Activated CD8-positive, alpha-beta memory T cell treated with anti-CD3 and anti-CD28 coated beads, Interleukin-2, amount 50 U/mL, for 4 hours (primary cell): ENCODE measurements at places on chromosomes 12 and 14.

DNA sequence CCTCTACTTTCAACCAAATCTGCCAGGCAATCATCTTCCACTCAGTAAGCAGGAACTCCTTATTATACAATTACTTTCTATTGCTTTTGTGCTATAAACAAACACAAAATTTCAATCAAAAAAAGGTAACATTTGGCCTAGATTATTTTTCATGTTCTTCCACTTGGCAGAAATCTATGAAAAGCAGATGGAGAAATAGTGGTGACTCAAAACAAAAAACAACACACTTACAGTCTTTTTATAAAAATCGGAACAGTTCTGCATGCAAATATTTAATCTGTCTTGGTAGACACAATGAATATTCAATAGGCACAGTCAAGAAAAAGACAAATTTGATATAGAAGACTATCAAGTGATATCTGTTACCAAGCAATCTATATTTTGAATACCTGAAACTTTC lies 376.8 kb downstream of the RPS29 start:
- no peak for DNase-seq

DNA sequence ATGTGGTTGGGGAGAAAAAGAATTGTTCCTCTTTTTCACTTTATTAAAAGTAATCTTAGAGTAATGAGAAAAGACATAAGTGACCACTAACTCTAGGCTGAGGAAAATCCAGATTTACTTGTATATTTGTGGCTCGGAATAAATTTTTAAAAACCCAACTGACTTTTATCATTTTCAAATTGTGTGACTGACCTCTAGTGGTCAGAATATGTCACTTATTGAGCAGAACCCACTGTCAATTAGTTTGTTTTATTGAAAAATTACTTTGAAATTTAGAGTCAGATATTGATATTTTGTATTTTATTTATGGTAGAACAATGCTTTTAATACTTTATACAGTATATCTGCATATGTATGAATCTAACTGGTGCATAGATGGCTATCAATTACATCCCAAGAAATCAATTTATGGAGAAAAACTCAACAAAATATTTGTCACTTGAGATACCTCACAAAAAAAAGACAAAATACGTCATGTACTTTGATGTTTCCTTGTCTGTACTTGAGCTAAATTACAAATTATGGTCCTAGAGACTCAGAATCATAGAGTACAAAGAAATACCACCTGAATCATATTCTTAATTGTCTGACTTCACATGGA lies 229.4 kb downstream of the CNTN1 start:
- DNase-seq, result no peak

DNA sequence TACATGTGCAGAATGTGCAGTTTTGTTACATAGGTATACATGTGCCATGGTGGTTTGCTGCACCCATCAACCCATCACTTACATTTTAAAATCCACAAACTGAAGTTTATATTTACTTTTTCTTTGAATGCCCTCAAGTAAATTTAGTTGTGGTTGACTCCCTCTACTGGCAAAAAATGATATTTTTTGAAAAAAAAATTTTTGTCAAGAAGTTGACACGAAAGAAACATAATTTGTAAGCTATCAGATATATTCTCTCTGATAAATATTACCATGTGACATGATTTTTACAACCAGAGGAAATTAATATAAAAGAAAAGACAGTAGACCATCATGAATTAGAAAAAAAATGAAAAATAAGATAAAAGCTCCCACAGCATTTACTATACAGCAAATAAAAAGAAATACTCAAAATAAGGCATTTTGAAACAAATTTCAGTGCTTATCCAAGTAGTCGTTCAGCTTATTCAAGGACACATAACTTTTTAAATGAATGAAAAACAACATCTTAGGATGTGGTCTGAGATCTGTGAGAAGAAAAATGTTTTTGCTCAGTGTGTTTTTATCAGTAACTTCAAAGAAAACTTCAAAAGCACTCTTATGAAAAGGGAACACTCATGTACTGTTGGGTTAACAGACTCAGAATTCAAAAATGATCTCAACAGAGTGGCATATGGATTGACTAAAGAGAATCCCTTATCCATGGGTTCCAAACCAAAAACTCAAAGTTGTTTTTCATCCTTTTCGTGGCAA lies 30.0 kb upstream of the GRIP1 start:
- no peak for DNase-seq

GRCh38 chr14:73759183-73759713 lies 45.1 kb upstream of the PNMA1 start:
- peak; percentile 57 for DNase-seq

GRCh38 chr12:109099431-109100020 lies 2.1 kb downstream of the UNG start:
- DNase-seq, result no peak

GRCh38 chr12:31578632-31579031 lies 12.3 kb downstream of the DENND5B start:
- no peak for DNase-seq

DNA sequence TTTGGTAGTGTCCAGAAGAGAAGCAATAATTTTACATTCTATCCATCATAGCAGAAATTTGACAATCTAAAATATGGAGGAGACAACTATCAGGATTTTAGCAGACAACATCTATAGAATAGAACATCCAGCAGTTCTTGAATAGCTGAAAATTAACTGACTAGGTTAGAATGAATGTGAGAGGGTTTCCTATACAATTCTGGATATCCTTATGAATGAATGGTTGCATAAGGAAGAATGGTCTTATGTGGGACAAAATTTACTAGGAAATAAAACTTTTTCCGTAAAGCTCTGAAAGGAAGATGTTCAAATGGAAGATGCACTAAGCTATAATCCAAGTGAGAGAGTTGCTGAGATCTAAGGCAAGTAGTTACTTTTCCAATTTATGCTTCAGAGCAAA lies at the start of gene OR6C3:
Gene OR6C3 (plus strand): TSS at position 301 of the 400 bp plus-strand sequence. CDS start 955 bp downstream, outside the sequence.
- no peak for DNase-seq

GRCh38 chr14:96625426-96625985 lies 123.3 kb downstream of the PAPOLA start:
- no peak for DNase-seq

GRCh38 chr12:69047990-69048389 lies 115.0 kb upstream of the CPM start:
- no peak for DNase-seq

GRCh38 chr14:58082011-58082410 lies 70.0 kb downstream of the ARMH4 start:
- no peak for DNase-seq

DNA sequence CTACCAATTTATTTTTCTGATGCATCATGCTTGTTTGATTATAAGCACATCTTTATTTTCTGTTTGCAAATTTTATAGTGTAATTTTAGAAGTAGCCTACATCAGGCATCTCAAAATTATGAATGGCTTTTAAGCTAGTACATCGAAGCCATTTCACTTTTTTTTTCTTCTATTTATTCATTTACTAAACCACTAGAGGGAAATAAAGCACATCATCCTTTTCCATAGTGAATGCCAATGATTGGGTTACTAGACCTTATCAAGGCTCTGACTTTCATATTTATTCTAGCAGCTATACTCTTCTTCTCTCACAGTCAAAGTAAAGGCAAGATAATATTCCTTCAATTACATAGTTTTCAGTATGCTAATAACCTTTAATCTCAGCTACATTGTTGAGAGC lies 736.4 kb upstream of the LRFN5 start:
- no peak for DNase-seq

DNA sequence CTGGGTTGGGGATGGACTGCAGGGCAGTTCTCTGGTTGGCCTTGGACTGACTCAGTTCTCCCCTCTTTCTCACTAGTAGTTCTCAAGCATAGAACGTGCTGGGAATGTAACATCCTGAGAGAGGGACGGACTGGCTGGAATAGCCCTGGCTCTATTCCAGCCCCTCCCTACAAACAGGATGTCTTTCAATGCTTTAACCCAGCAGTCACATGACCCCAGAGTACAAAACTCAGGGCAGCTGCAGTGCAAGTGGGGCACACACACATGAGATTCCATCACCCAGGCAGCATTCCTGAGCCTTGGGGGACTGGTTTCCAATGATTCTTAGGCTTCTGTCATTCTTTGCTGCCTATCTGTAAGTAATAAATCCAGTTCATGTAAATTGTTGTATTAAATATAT lies 1.6 kb upstream of the ACOT6 start:
- DNase-seq, result no peak

DNA sequence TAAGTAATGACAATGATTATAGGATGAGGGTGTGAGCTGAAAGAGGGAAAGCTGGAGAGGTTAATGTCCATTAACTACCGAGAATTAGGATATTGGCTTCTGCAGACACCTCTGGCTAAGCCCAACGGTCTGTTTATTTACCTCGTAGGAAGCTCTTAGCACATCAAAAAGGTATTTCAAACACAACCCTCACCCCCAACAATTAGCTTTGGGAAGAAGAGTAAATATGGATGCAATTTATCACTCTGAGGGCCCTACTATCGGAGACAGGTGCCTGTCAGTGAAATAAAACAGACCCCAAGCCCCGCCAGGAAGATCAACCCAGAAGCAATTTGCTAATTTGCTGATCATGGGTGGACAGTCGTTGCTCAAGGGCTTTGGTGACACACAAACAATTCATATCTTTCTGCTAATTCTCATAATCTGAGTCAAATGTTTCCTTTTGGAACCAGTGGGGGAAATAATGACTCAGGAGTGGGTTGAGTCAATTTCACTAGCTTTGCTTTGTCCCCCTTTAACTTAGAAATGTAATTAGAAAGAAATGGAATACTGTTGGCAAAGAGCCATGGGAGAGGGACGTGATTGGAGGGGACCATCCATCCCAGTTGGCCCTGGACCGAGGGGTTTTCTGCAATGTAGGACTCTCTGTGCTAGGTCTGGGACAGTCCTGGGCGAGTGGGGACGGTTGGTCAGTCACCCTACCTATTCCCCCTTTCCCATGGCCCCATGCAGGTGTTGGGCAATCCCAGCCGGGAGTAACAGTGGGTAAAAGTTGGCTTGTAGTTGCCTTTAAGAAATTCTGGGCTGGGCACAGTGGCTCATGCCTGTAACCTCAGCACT lies 99.1 kb upstream of the MED13L start:
- no peak for DNase-seq

DNA sequence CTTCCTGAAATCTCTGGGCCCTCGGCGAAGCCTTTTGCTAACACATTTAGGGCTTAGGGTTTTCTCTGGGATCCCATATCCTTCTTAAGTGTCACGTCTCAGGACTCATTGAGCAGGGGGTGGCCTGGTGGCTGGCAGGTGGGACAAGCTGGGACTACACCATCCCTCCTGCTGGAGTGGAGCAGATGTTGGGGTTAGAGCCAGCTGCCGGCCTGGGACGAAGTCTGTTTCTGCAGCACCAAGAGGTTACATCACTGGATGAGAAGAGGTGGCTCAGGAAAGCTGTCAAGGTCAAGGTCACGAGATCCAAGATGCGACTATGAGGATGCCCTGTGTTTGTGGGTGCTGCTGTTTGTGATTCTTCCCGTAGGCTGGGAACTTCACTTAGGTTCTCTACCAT lies 16.3 kb downstream of the SMCO2 start:
- no peak for DNase-seq

DNA sequence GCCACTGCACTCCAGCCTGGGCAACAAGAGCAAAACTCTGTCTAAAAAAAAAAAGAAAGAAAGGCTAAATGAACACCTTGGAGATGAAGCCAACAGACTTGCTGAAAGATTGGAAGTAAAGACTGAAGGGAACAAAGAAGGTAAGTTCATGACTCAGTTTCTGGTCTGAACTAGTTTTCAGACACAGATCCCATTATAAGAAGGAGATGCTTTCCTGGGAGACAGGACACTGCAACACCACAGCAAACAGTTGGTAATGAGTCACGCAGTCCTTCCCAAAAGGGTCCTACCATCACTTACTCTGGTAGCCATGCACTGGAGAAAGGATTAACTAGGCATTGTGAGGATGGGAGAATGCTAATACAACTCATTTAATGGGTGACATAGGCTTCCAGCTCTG lies 97.2 kb downstream of the SSPN start:
- no peak for DNase-seq

- DNase-seq, result peak; percentile 61
Measured at GRCh38 chr12:8078398-8078797, 3.7 kb upstream of the NECAP1 start.

GRCh38 chr14:54889919-54890318 lies 12.7 kb downstream of the GCH1 start:
- no peak for DNase-seq

GRCh38 chr12:308511-308910 lies 45.9 kb upstream of the SLC6A13 start:
- no peak for DNase-seq

GRCh38 chr12:47527816-47528215 lies 178.0 kb downstream of the RPAP3 start:
- DNase-seq, result no peak

DNA sequence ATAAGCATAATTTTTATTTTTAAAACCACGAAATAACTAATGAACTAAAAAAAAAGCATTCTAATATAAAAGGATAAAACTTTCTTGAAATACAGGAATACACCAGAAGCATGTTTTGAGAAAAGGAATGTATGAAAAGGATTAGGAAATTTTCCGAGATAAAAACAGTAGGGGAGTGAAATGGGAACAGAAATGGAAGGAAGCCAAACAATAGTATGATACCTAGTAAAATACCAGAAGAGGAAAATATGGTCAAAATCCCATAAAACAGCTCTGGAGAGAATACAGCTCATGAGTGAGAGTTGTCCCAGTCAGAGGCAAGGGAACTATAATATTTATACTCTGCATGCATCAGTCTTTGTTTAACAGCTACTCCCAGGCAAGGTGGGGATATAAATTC lies 1016.2 kb downstream of the SLC6A15 start:
- DNase-seq, result no peak

DNA sequence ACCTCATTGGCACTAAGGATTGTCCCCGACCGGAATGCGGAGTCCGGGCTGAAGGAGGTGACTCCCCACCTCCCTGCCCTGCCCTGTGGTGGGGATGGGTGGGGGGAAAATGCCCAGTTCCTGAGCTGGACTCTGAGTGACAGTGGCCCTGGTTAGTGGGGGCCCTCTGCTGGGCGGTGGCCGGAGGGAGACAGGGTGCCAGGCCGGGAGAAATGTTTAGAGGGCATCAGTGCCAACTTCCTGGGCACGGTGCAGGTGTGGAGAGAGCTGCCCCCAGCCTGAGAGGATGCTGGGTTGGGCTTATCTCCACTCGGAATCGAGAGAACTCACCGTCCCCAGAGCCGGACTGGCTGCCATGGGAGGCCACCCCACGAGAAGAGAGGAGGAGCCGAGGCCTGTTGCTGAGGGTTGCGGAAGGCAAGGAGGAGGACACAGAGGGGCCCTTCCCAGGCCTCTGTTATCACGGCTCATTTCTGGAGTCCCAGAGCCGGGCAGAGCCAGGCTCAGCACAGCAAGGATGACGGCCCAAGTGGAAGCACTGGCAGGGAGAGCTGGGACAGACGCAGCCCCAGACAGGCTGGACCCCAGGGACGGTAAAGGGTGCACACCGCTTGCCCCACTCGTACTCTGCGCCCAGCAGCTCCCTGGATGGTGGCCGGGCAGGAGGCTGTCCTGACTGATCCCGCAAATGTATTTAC lies 156.7 kb downstream of the KIF26A start:
- DNase-seq, result peak; percentile 7

GRCh38 chr12:120075034-120075616 lies 41.4 kb downstream of the RAB35 start:
- DNase-seq, result peak; percentile 6

DNA sequence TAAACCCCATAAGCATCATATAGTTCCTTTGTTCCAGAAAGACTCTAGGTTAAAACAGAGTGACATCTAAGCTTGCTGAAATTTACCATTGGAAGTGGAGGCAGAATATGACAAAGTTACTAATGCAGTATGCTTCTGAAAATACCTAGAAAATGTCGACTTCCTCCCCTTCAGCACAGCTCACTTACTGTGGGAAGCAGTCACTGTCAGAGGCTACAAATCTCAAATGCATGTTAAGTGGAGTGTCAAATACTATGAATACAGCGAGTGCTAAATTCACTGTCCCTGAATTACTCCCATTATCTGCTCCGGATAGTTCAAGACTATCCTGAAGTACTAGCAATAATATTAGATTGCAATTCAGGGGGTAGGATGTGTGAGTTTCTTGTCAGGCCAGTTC lies 1454.6 kb downstream of the AACS start:
- DNase-seq, result no peak
